ENCODE measurements at places on chromosomes 1 and 21.

- DNase-seq = no peak
Observed at GRCh38 chr1:62247391-62248168, 52.9 kb downstream of the L1TD1 start.

- peak; percentile 50 for DNase-seq
Observed at GRCh38 chr1:21909286-21909759, 27.8 kb downstream of the HSPG2 start.

DNA sequence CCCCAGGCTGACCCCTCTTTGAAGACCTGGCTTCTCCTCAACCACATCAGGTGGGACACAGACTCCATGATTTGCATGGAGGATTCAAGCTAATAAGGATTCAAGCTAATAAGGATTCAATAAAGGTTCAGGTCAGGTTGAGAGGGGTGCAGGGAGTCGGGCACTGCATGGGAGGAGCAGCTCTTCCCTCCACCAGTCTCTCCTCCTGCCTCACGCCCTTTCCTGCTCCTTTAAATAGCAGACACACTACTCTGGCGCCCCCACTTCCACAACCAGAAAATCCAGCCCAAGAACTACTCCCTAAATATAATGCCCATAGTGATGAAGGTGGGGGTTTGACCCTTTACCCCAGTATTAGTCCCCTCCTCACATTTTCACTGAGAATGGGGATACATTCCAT is 7.1 kb downstream of the MEX3A start:
- no peak for DNase-seq

- peak; percentile 29 for DNase-seq
Observed at GRCh38 chr1:228236744-228237143, 28.9 kb downstream of the OBSCN start.

DNA sequence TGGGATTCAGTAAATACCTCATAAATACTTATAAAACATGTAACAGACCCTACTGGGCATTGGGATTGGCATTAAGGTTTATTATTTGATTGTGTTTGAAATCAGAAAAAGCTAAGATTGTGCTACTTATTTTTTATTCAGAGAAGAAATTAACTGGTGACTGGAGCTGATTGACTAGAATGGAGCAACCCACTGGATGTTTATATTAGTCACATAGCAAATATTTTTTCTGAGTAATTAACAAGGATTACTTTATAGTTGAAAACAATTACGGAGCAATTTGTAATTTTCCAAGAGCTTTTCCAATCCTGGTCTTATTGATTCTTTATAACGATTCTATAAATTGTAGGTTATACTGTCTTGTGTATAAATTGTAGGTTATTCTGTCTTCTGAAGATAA is 208.7 kb downstream of the HLX start:
- DNase-seq = peak; percentile 55

GRCh38 chr1:29355375-29355774 is 119.1 kb downstream of the PTPRU start:
- DNase-seq = no peak

- DNase-seq = no peak
Observed at GRCh38 chr1:56920591-56921001, 45.2 kb downstream of the C8B start.

DNA sequence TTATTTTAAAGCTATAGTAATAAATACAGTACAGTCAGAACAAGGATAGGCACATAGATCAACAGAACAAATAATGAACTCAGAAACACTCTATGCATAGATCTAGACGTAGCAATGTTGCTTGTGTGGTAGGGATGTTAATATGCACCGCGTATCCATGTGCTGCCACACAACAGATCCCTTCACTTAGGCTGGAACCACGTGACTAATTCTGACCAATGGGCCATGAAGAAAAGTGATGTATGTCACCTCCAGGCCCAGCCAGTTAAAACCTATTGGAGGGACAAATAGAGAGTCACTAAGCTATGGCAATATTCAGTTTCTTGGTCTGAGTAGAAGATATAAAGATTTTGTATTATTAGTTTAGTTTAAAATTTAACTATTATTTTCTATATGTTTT is 91.4 kb downstream of the ADAMTS1 start:
- no peak for DNase-seq

DNA sequence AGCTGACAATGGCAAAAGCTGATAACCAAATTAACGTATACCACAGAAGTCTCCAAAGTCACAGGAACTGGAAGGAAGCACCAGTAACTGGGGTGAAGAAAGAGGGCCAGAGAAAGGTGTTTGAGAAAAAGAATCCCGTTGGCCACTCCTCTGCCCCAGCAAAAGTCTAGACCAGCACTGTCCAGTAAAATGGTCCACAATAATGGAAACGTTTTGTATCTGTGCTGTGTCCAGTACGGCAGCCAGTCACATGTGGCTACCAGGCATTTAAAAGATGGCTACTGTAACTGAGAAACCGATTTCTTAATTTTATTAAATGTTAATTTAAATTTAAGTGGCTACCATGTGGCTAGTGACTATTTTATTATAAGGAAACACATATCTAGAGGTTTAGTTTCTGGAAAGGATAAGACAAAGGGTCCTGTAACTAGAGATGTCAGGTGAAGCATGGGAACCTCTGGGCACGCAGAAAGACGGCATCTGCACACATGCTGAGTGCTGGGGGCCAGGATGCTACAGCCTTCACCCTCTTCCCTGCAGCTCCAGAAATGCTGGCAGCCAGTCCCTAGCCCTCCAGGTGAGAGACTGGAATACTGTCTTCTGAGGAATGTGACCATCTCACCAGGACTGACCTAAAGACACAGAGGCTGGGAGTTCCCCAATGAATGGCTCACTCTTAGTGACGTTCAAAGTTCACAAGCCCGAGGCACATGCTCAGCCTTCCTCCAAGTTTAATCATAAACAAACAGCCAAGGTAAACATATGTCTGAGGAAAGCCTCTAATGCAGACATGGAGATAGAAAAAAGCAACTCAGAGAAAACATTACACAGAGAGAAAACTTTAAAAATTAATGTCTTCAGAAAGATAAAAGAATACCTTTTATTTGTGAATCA is 50.7 kb downstream of the JAK1 start:
- DNase-seq = peak; percentile 94

- no peak for DNase-seq
Observed at GRCh38 chr1:192609110-192610079, 26.6 kb upstream of the RGS13 start.

DNA sequence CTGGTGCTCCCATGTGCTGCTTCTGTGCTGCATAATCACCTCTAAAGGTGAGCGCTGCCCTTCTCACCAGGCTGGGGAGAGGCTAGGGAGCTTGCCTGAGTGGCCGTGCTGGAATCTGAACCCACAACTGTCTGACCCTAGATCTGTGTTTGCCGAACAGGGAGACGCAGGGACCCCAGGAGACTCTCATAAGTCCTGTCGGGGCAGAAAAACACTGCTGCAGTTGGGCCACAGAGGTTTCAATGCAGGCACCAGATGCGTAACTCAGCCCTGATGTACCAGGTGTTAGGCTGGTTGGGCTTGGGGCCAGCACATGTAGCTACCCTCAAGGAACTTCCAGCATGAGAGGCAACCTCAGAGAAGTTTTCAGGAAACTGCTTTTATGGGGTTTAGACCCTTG is 49.5 kb upstream of the DMRTB1 start:
- no peak for DNase-seq

Measured in IMR-90 (cell line).